Fibroblast of skin of scalp (primary cell): ENCODE measurements at places on chromosomes 3 and 15.

GRCh38 chr15:89423981-89424380, 72.4 kb downstream of the RHCG start:
- no peak for DNase-seq

- DNase-seq = no peak
These were observed 13.3 kb upstream of the PARL start for GRCh38 chr3:183898028-183898431.

DNA sequence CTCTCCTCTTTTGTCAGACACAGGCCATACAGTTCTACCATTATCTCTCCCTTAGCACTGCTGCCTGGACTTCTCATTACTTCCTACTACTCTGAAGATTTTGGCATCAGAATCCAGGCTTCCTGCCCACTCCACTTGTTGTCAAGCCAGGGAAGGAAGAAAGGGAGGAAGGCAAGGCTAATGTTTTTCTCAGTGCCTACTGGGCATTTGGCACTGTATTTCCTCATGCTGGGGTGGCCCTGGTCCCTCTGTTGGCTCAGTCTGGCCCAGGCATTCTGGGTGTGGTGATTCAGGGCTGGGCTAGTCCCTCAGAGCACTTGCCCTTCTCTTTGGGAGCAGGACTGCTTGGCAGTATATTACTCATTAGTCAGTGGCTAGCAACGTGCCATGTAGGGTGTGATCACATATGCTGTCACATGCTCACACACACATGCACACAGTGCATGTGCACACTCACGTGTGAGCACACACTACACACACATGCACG, 52.9 kb downstream of the BSN start:
- DNase-seq = no peak

- no peak for DNase-seq
These were observed 3.6 kb upstream of the DENND4A start for GRCh38 chr15:65795663-65796216.

DNA sequence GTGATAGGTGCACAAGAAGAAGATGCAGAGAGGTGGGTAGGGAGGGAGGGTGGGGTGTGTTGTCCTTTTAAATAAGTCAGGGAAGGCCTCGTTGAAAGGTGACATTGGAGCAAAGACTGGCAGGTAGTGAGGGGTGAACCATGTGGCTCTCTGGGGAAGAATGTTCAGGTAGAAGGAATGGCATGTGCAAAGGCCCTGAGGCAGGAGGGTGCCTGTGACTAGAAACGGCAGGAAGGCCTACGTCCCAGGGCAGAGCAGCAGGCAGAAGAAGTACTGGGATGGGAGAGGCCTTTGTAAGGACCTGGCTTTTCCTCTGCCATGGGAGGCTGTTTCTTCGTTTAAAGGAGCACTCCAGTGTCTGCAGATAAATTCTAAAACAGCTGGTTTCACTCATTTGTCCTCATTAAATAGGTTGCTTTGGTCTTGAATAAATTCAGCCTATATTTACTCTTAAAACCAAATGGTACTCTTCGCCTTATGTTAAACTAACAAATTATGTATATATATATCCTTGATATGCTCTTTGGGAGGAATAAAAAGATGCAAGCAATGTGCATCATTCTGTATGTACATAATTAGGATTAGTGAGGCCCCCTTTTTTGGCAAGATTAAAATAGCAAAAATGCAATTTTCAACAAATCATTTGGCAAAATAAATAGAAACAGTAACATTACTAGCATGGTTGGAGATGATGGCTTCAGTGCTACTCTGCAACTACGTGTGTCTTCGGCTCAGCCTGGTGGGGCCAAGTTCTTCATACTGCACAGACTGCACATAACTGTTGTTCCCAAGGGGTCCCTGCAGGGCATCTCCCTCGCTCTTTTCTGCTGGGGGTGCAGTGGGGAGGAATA, 151.4 kb downstream of the KLF13 start:
- DNase-seq = no peak

DNA sequence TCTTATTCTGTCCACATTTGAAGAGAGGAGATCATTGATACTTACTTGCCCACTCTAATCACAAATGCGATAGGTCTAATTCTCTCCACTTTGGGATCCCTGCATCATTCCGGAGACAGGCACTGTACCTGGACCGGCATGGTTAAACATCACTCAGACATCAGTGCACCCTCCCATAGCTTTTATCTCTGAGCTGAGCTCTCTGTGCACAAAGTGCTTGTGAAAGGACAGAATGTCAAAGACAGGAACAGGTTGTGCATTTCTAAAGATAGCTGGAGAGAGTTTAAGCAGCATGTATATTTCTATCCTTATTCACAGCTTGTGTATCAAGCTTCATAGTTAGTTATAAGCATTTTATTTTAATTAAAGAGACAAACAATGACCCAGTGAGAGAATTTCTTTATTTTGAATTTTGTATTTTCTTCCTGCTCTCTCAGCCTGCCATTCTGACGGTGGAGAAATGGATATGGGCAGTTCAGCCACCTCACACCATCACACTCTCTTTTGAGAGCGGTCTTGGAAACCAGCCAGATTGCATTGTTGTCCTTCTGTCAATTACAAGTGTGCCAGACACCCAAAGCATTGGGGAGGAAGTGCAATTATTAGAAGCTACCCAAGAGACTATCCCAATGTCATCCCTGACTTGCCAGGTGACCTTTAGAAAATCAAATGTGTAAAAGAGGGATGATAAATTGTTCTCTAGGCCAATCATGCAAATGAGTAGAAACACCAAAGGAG, 65.2 kb upstream of the CHL1 start:
- no peak for DNase-seq

DNA sequence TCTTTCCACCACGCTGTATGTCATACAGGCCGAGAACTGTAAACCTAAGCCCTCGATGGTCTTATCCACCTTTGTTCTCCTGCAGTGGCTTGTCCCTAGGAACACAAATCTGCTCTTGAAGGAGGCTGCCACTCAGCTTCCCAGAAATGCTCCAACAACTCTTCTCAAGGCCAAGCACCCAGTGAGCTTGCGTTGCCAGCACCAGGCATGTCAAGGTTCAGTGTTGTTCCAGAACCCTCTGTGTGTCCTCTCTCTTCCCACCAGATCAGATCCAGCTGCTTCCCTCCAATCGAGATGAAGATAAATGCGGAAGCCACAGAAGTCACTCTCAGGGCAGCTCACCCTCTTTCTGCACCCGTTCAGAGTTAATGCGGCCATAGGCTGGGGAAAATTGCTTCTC, 11.3 kb upstream of the MYZAP start:
- DNase-seq = no peak

- no peak for DNase-seq
These were observed 8.9 kb downstream of the ABHD17C start for GRCh38 chr15:80703965-80704364.

- DNase-seq = peak; percentile 74
These were observed 142.8 kb downstream of the NTRK3 start for GRCh38 chr15:88113613-88114308.

- no peak for DNase-seq
These were observed 41.0 kb downstream of the ZNF609 start for GRCh38 chr15:64501396-64501715.

- no peak for DNase-seq
These were observed 107.5 kb upstream of the NR2F2 start for GRCh38 chr15:96222981-96223380.

DNA sequence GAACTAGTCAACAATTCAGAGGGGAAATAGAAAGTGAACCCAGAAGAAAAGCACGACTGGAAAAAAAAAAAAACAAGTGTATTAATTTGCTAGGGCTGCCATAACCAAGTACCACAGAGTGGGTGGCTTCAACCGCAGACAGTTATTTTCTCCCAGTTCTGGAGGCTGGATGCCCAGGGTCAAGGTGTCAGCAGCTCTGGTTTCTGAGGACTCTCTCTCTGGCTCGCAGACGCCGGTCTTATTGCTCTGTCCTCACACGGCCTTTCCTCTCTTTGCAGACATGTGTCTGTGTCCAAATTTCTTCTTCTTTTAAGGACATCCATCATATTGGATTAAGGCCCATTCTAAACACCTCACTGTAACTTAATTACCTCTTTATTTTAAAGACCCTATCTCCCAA, 291.8 kb downstream of the XXYLT1 start:
- DNase-seq = no peak

DNA sequence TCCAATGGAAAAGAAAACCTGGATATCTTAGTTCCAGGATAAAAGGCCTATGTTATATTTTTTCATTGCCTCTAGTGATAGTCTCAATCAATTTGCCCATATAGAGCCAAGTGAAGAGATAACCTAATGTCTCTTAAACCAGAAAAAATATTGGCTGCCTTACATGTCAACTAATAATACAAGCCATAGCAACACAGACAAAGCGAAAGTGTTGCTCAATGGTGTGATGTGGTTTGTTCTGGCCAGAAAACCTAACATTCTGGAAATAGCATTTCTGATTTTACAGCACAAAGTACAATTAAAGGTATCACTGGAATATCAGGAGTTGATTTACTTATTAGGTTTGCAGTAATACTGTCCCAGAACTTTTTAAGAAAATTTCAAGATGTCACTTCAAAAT, 101.5 kb downstream of the ATP8B4 start:
- DNase-seq = no peak

- peak; percentile 6 for DNase-seq
These were observed 6.9 kb downstream of the ACAD11 start for GRCh38 chr3:132652640-132653270.

DNA sequence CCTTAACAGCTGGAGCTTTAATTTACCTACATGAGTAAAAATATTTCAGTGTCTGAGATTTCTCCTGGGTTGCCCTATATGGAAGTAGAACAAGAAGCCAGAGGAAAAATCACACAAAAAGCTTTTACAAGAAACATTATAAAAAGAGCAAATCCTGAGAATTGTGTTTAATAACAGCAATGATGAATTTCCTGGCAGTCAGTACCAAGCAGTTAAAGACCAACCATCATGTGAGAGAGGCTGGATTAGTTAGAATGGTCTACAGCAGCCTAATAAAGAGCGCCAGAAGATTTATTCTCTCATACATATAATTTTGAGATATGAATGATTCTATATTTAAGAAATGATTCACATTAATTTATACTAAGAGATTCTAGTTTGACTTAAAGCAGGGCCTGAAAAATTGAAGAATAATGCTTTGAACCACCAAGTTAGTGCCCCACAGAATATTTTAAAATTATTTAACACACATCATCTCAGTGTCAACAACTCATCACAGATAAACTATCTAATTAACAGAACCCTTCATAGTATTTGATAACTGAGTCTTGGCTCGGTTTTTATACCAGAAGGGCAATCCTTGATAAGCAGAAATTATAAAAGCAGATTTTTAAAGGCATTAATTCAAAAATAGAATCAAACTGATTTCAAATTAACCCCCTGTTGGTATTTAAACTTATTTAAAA, 59.9 kb upstream of the DPH6 start:
- no peak for DNase-seq

DNA sequence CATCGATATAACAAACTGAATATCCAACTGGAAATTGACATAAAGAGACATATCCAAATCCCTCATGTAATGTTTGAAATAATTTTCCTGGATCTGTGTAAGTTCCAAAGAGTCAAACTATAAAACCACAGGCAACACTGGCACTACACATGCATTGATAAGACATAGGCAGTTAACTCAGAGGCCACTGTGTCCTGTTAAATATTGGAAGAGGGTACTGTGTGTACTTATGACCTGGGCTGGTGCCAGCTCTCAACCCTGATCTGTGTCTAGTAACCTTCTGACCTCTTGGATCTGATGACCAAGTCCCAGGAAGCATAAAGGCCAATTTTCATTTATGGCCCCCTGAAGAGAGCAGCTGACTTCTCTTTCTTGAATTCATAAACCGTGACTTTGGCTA, 4.5 kb downstream of the NR1I2 start:
- no peak for DNase-seq

GRCh38 chr3:156050918-156051317, 69.5 kb upstream of the KCNAB1 start:
- no peak for DNase-seq

DNA sequence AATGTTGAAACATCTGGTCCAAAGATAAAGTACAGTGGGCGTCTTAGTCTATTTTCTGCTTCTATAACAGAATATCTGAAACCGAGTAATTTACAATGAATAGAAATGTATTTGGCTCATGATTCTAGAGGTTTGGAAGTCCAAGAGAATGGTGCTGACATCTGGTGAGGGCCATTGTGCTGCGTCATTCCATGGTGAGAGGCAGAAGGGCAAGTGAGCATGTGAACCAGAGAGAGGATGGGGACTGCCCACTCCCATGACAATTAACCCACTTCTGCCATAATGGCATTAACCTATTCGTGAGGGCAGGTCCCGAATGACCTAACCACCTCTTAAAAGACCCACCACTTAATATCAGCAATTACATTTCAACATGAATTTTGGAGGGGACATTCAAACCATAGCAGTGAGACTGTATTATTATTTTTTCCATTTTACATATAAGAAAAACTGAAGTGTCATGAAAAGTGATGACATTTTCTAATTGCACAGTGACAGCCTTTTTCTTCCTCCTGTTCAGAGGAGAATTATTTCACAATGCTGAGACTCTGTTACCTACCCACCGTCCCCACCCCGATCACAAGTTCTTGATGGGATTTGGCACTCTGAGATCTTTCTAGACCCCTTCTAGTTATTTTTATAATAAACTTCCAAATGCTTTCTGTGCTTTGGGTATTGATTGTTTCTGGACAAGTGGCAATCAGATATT, 238.8 kb downstream of the RPLP1 start:
- DNase-seq = no peak

DNA sequence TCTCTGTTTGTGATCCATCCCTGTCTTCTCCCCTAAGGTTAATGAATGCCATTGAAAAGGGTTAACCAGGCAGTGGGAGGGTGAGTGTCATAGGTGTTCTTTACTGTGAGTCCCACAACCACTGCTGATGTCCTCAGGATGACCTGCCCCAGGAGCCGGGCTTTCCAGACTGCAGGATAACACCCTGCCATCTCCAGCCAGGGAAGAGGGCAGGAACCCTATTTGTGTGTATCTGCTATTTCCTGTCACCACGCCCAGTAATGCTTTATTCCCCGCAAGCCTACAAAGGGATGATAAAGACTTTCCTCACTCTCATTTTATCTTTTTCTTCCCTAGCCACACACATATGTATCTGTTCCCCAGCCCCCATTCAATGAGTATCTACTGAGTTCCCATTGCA, 15.6 kb upstream of the CTXND1 start:
- no peak for DNase-seq

DNA sequence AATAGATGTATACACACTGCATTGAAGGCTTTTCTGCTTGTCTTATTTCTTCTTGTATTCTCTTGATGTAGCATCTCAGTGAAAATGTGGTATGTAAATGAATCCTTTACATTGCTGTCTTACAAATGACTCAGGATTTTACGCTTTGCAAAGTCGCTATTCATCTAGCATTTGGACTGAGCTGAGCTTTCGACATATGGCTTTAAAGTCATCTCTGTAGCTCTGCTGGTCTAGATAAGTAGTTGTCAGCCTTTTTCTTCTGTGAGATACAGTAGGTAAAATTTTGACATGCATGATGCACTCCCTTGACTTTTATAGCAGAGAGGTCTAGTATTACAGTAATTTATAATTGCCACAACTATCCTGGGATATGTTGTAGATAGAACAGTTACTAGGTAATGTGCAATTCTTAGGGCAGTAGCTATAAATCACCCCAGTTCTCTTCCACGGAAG, 16.8 kb downstream of the MEF2A start:
- DNase-seq = peak; percentile 34

- no peak for DNase-seq
These were observed 24.1 kb downstream of the GABPB1 start for GRCh38 chr15:50330921-50331320.
